ENCODE measurements at places on chromosomes 3 and 15. TPM values are rescaled to one million over a fixed set of nuclear protein-coding genes. Genes with fewer than 3 reads are reported as not detected.
A peak's percentile ranks its signal among the peaks of the same experiment; 100 is the strongest.

KIF23 gene
- 83.7 TPM for total RNA-seq

A4GNT gene
- not detected for total RNA-seq

DNA sequence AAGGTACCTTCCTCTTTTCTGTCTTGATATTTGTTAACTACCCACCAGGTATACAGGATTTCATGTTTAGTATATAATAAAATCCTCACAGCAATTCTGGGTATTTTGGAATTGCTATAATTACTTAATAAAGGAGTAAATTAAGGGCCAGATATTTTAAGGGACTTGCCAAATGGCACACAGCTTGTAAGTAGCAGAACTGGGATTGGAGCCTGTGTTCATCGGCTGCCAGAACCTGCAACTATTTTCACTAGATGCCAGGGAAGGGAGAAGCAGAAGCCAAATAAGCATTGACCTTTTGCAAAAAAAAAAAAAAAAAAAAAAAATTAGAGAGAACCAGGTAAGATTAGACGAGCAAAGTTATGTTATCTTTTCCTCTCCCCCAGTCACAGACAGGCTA is 683.3 kb upstream of the CADM2 start:
- H3K36me3 ChIP-seq = no peaks in the 10 kb centered on the region
- H3K27ac ChIP-seq = no peak overlapping the region
- no peak overlapping the region for H3K4me3 ChIP-seq
- DNase-seq = no peak
- H3K4me1 ChIP-seq = no peaks in the 10 kb centered on the region

DNA sequence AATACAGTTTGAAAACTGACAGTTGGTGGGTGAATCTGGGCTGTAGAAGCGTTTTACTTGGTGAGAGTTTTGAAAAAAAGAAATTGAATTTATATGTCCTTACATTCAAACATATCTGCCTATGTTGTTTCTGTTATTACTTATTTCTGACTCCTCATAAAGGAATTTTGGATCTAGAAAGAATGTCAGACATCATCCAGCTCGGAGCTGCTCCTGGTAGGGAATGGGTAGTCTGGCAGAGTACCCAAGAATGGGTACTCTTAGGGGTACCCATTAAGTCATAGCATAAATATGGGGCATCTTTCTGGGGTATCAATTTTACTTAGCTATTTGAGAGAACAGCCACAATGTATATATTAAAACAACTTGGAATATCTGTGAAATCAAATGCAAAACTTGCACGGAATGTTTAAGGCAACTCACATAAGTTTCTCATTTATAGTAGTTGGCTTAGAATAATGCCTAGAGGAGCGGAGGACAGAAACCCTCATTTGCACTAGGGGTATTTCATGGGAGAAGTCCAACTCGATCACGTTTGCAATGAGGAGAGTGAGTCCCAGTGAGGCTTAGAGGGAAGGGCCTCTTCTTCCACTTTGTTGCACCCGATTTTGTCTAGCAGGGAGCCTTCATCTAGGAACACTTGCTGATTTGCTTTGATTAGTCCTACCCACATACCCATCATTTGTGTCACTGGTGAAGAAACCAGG is 2.4 kb upstream of the LARP6 start:
- H3K4me3 ChIP-seq = no peak overlapping the region
- peaks cover 4% of the 10 kb centered on the region for H3K4me1 ChIP-seq
- H3K27ac ChIP-seq = no peak overlapping the region
- no peaks in the 10 kb centered on the region for H3K36me3 ChIP-seq
- no peak for DNase-seq

DNA sequence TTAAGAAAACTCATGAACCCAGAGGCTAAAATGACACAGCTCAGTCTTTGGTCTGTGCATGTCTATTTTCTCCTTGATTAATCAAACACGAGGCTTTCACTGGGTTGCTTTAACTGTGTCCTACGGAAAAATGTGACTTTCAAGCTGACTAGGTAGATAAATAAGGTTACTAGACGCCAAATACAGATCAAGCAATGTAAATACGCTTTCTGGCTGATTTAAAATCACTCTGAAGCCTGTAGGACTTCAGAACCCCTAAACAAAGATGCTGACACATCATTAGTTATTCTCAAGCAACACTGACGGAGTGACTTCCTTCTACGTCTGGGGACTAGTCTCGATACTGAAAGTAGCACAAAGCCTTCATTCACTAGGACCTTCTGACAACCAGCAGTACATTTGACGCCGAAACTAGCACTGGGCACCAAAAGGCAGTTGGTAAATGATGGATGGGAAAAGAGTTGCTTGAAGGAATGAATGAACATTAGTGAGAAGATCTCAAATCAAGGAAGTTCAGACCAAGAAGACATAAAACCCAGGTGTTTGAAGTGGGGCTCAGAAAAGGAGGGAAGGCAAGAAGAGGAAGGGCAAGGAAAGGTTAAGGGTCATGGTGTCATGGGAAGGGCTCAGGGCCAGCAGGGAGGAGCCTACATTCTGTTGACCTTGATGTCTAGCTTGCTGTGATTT is 67.1 kb upstream of the CDV3 start:
- DNase-seq = no peak
- H3K36me3 ChIP-seq = no peaks in the 10 kb centered on the region
- no peaks in the 10 kb centered on the region for H3K4me1 ChIP-seq
- no peaks in the 10 kb centered on the region for H3K27me3 ChIP-seq
- H3K27ac ChIP-seq = no peak overlapping the region

- no peaks in the 10 kb centered on the region for H3K36me3 ChIP-seq
- H3K4me1 ChIP-seq = peaks cover 10% of the 10 kb centered on the region
- no peaks in the 10 kb centered on the region for H3K27me3 ChIP-seq
- H3K27ac ChIP-seq = no peak overlapping the region
- DNase-seq = no peak
- no peak overlapping the region for H3K4me3 ChIP-seq
These were observed 10.9 kb downstream of the PXYLP1 start for GRCh38 chr3:141242377-141243092.

DNA sequence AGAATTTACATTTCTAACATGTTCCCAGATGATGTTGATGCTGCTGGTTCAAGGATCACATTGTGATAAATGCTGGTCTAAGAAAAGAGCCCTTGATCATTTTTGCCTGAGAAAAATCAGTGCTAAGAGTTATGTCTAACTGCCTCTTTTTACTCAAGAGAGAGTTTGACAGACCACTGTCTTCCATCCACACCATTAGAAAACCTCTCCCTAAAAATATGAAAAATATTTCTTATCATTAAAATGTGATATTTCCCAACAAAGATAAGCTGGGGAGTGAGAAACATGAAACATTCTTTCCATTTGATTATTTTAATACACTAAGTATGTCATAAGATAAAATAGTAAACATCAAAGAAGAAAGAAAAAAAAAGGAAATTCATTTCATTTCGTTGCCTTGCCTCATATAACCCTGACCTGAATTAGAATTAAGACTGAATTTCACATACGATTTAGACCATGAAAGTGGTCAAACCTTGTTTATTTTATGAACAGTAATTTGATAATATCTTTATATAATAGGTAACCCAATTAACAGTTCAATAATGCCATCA is 471.8 kb upstream of the ARHGEF26 start:
- H3K27me3 ChIP-seq = no peaks in the 10 kb centered on the region
- no peaks in the 10 kb centered on the region for H3K36me3 ChIP-seq
- no peak overlapping the region for H3K4me3 ChIP-seq
- DNase-seq = no peak

FSD2 gene
- not detected for total RNA-seq

- no peak overlapping the region for H3K4me3 ChIP-seq
- H3K27ac ChIP-seq = no peak overlapping the region
- DNase-seq = no peak
- H3K36me3 ChIP-seq = no peaks in the 10 kb centered on the region
- H3K4me1 ChIP-seq = no peaks in the 10 kb centered on the region
- no peaks in the 10 kb centered on the region for H3K27me3 ChIP-seq
These were observed 139.0 kb upstream of the NECTIN3 start for GRCh38 chr3:110932567-110932966.

- peaks cover 54% of the 10 kb centered on the region for H3K4me1 ChIP-seq
- no peaks in the 10 kb centered on the region for H3K27me3 ChIP-seq
- H3K4me3 ChIP-seq = no peak overlapping the region
- DNase-seq = peak; percentile 81
- H3K36me3 ChIP-seq = peaks cover 19% of the 10 kb centered on the region
These were observed 42.8 kb downstream of the MYO5C start for GRCh38 chr15:52252781-52253180.

DNA sequence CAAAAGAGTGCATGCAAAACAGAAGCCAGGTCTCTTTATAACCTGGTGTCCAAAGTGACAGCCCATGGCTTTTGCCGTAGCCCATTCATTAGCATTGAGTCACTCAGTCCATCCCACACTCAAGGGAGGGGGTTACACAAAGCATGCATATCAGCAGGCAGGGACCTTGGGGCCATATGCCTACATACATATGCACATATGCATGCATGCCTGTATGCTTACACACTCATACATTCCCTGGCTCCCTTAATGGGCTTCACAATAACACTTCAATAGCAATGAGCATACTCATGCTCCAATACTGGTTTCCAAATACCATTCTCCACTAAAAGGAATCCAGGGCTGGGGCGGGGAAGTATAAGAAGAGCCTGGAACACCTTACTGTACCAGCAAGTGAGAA is 22.0 kb downstream of the TRPM1 start:
- H3K27ac ChIP-seq = no peak overlapping the region
- no peaks in the 10 kb centered on the region for H3K36me3 ChIP-seq
- peaks cover 3% of the 10 kb centered on the region for H3K4me1 ChIP-seq
- no peak for DNase-seq

SIDT1 gene
- total RNA-seq = not detected

HYAL3 gene
- total RNA-seq = 10.3 TPM

DNA sequence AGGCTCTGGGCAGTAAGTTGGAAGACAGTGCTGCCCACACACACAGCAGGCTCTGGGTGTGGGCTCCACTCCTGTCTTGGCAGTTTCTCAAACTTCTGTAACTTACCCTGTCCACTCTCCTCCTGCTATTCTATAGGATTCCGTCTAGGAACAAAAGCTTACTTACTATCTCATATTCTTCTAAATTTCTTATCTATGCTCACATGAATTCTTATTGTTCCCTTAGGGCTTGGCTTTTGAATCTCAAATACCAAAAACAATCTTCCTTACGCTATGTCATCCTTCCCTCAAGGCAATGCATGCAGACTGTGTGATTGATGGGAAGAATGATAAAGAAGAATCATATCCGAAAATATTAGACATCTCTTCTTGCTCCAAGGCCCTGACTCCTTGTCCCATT is 425.9 kb upstream of the ONECUT1 start:
- DNase-seq = no peak
- no peak overlapping the region for H3K4me3 ChIP-seq
- H3K4me1 ChIP-seq = no peaks in the 10 kb centered on the region
- H3K27me3 ChIP-seq = no peaks in the 10 kb centered on the region
- H3K27ac ChIP-seq = no peak overlapping the region
